Cortex of kidney (tissue), 1 donor: ENCODE measurements at places on chromosomes 12 and 14.

- no peak for DNase-seq
These were observed 521 bp downstream of the CDK2AP1 start for GRCh38 chr12:123271001-123271668.

- no peak for DNase-seq
These were observed 795 bp downstream of the LMBR1L start for GRCh38 chr12:49109641-49110463.

DNA sequence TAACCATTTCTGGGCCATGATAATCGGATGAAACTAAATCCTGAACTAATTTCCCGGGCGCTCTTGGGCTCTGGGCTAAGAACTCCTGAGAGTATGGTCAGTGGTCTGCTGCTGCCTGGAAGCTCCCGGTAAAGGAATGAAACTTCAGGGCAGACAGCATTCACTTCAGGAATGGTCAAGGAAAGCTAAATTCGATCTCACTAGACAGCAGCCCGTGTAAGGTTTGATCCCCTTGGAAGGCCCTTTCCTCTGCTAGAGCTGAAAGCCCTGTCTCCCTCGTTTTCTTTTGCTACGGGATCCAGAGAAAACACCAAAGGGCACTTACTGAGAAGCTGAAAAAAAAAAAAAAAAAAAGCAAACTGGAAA lies 680 bp downstream of the ASB8 start:
- DNase-seq, result no peak

- DNase-seq, result no peak
These were observed 8.5 kb downstream of the FOXG1 start for GRCh38 chr14:28774764-28775735.

DNA sequence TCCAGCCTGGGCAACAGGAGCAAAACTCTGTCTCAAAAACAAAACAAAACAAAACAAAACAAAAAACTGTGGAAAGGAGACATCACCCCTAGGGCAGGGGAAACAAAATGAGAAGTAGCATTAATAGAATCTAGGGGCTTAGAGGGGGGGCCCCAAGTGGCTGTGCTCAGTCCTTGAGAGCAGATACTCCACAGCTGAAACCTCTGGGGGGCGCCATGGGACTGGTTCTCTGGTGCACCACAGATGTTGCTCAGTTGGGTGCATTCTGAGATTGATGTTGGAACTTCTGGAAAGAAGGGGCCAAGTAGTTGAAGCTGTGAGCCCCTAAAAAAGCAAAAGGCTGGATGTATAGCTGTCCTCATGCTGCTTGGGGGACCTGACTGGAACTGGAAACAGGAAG lies 11.8 kb upstream of the SYNE2 start:
- DNase-seq, result no peak

GRCh38 chr14:95849761-95850160 lies 26.9 kb upstream of the TUNAR start:
- DNase-seq, result no peak

DNA sequence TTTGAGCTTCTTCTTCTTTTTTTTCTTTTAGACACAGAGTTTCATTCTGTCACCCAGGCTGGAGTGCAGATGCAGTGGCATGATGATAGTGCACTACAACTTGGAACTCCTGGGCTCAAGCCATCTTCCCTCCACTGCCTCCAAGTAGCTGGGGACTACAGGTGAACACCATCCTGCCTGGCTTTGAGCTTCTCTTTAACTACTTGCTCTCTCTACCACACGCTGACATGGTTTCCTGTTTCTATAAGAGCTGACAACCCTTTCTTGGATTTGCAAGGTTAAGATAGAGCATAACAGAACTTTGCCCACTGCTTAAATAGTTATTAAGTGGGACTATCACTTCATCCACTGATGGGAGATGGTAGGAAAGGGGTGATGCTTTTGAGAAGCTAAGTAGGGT lies 82.4 kb upstream of the SLC38A2 start:
- DNase-seq, result no peak

DNA sequence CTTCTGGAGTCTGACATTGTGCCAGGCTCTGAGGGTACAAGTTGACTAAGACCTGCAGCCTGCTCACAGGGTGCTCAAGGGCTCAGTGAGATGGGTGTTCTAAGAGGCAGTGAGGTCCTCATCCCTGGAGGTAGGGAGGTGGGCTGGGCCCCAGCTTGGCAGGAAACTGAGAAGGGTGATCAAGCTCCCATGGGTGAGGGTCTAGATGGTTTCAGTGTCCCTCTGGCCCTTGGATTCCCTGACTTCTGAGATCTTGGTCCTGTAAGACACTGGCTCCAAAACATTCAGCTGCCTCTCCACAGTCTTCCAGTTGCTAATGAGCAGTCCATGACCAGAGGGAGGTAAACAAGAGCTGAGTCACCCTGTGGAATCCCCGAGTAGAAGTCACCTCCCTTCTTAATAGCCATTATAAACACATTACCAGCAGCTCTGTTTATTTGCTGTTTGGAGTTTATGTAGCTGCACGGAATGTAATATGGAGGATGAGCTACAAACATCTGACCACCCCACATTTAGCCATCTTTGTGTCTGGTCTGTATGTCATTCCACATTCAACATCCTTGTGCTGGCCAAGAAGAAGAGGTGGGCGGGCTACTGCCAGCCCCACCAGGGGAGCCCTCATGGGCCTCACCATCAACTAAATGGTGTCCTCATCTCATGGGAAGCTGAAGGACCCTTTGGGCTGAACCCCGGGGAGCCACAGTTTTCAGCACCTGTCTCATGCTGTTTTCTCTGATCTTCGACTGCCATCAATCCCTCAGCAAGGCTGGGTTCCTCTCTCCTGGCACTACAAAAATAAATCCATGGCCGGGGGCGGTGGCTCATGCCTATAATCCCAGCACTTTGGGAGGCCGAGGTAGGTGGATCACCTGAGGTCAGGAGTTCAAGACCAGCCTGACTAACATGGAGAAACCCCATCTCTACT lies 37.2 kb upstream of the BDKRB2 start:
- DNase-seq, result no peak

DNA sequence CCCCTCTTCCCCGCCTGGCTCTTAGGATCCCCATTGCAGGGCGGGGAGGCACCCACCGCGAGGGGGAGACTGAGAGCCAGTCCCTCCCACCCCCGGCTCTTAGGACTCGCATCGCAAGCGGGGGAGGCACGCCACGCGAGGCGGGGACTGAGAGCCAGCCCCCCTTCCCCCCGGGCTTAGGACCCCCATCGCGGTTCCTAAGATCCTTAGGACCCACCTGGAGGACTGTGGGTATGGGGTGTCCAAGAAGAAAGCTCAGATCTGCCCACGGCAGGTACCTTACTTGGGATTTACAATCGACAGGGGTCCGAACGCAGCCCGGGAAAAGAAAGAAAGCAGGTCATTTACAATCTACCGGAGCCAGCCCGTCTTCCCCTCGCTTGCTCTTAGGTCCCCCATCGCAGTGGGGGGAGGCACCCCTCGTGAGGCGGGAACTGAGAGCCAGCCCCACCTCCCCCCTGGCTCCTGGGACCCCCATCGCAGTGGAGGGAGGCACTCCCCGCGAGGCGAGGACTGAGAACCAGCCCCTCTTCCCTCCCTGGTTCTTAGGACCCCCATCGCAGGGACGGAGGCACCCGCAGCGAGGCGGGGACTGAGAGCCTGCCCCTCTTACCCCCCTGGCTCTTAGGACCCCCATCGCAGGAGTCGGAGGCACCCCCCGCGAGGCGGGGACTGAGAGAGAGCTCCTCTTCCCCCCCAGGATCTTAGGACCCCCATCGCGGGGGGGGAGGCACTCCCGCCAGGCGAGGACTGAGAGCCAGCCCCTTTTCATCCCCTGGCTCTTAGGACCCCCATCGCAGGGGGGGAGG lies 43.7 kb downstream of the DDX11 start:
- no peak for DNase-seq

GRCh38 chr12:47073951-47074350 lies 5.5 kb upstream of the PCED1B start:
- DNase-seq, result no peak

GRCh38 chr12:58668871-58669270 lies 251.4 kb downstream of the LRIG3 start:
- no peak for DNase-seq

DNA sequence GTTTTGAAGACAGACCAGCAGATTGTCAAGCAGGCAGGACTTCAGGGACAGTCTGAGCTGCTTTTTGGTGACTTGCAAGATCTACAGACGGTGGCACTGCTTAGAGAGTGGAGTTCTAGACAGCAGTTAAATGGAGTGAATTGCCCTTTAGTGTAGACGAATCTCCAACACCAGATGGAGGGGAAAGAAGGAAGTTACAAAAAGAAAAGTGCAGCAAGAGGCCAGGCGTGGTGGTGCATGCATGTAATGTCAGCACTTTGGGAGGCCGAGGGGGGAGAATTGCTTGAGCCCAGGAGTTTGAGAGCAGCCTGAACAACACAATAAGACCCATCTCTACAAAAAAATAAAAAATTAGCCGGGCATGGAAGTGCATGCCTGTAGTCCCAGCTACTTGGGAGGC lies 8.4 kb upstream of the HHIPL1 start:
- DNase-seq, result no peak

DNA sequence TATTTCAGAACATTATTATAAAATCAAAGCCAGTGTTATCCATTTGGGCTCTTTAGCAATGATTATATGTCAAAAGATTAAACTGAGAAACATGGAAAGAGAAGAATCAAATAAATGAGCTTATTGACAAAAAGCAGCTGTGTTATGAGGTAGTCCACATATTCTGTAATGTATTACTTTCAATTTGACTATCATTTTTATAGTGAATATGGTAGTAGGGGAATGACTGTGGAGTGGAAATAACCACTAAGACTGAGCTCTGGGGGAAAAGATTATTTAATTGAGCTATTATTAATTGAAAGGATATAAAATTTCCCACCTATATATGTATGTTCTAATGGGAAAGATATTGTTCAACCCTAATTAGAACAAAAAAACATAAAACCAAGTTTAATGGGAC lies 381.3 kb downstream of the TMTC2 start:
- DNase-seq, result no peak

GRCh38 chr14:74962493-74962892 lies 7.1 kb upstream of the PGF start:
- no peak for DNase-seq

DNA sequence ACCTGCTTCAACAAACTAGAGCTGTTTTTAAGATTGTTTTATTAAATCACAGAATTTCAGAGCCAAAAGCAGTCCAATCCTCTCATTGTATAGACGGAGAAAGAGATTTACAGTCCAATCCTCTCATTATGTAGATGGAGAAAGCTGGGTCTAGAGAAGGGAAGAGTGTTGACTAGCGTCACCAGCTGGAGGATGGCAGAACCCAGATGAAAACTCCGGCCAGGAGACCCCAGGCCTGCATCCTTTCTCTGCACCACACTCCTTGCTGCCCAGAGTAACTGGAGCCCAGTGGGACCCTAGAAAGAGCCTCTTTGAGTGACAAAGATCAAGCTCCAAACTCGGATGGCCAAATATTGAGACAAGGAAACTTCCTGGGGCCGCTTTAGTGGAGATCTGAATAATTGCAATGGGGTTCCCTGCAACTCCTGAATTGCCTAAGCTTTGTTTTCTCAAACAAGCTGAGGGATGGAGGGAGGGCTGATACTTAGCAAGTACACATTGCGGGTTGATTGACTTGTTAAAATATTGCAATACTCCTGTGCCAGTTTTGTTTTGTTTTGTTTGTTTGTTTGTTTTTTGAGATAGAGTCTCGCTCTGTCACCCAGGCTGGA lies 12.5 kb downstream of the AMDHD1 start:
- no peak for DNase-seq

DNA sequence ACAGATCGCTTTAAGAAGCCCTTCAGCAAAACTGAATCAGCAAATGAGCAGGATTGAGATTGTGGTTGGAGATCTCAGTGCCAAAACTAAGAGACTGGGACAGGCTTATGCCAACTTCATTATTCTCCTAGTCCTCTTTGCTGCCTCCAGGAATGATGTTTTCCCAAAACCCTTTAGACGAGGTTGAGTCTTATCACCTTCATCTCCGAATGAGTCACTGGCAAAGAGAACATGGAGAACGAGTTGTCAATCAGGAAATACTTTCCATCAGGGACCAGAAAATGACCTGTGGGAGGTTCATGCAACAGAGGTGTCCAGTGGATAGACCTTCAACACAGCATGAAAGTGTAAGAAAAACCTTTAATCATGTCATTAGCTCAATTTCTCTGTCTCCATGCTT lies 461.5 kb downstream of the RMST start:
- DNase-seq, result no peak

- DNase-seq, result no peak
These were observed 161.6 kb upstream of the PRMT8 start for GRCh38 chr12:3329361-3329760.

- no peak for DNase-seq
These were observed 386.2 kb upstream of the CCDC196 start for GRCh38 chr14:66099931-66100330.

- DNase-seq, result no peak
These were observed 16.1 kb downstream of the PPM1A start for GRCh38 chr14:60265163-60265562.

- DNase-seq, result no peak
These were observed 182.7 kb upstream of the EEA1 start for GRCh38 chr12:93111773-93112172.

- DNase-seq, result no peak
These were observed at the start of gene BDKRB1 for GRCh38 chr14:96255501-96256366. TSS of gene BDKRB1 (plus strand) at chr14:96256210. CDS start at chr14:96263683, 7,473 bp downstream.

- no peak for DNase-seq
These were observed 47.9 kb downstream of the GALC start for GRCh38 chr14:87944987-87945604.

- no peak for DNase-seq
These were observed 4.6 kb downstream of the ANO6 start for GRCh38 chr12:45220363-45220931.

DNA sequence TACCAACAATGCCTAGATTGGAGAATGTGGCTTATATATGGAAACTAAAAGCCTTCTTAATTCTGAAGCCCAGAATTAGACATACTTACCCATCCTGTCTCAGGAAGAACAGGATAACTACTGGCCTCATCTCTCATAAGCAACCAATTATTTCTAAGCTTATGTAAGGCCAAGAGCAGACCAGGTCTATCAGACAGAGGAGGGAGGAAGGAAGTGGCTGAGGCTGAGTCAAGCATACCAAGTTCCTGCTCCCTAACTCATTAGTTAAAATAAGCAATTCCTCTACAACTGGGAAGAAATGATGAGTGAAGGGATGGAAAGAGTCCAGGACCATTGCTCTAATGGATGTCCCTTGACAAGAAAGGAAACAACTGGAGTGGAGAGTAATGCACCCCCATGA lies 27.0 kb upstream of the INSM2 start:
- DNase-seq, result no peak

- DNase-seq, result no peak
These were observed 7.3 kb downstream of the SLC25A47 start for GRCh38 chr14:100330388-100330931.

- DNase-seq, result no peak
These were observed 1.2 kb upstream of the TRIM9 start for GRCh38 chr14:51095854-51096823.

GRCh38 chr14:51396222-51396815 lies 156.3 kb downstream of the TMX1 start:
- no peak for DNase-seq

- no peak for DNase-seq
These were observed 22.2 kb upstream of the GPR132 start for GRCh38 chr14:105087308-105087962.
